ENCODE measurements at places on chromosomes 3 and 15.
A peak's percentile ranks its signal among the peaks of the same experiment; 100 is the strongest.

DNA sequence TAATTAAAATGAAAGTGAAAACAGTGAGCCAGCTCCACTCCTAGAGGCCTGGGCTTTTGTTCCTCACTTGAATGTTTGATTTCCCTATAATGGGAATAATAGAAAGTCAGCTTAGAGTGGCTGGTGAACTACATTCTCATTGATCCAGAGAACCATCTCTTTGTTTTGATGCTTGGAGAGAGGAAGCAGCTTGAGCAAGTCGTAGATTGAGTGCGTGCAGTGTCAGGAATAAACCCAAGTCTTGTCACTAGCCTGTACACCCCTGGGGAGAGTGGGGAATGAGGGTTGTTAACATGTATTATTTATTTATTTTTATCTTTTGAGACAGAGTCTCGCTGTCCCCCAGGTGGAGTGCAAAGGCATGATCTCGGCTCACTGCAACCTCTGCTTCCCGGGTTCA, 885 bp upstream of the LSG1 start:
- DNase-seq, result no peak

DNA sequence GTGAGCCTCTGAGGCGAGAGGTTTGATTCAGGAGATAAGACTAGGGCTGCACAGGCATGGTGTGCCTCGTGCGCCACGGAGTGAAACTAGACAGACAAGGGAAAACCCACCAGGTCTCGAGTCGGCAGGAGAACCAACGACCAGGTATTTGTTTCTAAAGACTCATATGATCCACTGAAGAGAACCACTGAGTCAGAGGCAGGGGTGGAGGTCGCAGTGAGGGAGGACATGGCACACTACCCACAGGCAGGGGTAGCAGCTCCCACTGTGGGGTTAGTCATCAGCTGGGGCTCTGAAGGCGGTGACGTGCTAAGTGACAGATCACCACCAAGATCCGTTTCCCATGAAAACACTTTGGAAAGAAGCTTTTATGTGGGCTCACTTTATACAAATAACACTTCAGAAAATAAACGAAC, 45.7 kb downstream of the CHSY1 start:
- DNase-seq, result no peak

DNA sequence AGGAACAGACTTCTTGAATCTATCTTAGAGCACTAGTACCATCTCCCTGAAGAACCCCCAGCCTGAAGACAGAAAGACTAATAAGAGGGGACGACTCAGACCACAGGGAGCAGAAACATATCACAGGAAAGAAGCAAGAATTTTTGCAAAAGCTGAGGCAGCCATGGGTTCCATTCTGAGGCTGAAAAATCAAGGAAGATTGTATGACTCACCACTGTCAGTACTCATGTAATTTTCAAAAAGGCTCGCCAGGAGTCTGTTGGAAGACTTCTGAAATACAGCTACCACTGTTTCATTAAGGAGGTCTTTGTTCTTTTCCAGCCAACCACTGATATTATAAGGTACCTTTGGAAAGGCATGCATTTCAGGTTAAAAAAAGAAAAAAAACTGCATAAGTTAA, 47.5 kb downstream of the MYH15 start:
- no peak for DNase-seq

- DNase-seq, result no peak
Observed at GRCh38 chr15:29736012-29736743, 86.1 kb downstream of the TJP1 start.

DNA sequence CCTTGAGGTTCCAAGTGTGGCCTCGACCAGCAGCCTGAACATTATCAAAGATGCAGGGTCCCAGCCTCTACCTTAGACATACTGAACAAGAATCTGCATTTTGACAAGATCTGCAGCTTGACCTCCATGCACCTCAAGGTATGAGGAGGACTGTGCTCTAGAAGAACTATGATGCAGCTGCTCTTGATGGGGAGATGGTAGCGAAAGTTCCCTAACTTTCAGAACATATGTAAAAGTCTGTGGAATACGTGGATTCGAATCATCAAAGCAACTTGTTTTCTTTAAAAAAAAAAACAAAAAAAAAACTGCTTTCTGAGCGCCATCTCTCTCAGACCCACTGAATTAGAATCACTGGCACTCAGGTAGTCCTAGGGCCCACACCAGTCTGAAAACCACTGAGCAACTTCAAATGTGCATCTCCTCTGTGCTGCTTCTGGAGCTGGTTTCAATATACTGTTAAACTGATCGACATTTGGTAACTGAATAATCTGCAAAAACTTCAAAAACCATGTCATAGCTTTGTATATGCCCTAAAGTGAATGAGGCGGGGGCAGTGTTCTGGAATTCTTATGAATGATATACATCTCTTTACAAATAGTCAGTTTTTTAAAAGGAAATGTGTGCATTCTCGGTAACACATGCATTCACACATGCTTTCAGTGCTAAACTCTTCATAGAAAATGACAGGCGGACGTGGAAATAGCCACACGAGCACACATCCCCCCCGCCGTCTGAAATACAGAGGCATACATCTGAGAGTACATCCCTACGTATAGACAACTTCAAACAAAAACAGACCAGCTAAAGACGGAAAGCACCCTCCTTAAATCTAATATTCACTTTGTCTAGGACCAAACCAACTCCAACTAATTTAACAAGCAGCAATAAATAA, 128.8 kb downstream of the FOXP1 start:
- no peak for DNase-seq

DNA sequence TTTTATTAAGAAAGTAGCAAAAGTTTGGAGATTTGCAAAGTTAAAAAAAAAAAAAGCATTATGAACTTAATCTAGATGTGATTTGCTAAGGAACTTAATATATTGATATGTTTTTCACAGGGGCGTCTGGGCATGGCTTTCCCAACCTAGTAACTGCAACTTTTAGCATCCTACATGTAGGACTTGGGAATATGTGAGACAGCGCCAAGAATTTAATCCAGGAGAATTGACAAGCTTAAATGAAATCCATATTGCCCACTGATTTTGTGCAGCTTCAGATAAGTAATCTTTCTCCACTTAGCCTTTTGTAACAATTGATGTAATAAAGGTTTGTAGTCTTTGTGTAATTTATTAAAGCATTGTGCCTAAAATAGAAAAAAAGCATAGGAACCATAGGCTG, 982 bp upstream of the GABPB1 start:
- no peak for DNase-seq

GRCh38 chr3:177597311-177598096, 400.2 kb upstream of the TBL1XR1 start:
- DNase-seq, result peak; percentile 95

DNA sequence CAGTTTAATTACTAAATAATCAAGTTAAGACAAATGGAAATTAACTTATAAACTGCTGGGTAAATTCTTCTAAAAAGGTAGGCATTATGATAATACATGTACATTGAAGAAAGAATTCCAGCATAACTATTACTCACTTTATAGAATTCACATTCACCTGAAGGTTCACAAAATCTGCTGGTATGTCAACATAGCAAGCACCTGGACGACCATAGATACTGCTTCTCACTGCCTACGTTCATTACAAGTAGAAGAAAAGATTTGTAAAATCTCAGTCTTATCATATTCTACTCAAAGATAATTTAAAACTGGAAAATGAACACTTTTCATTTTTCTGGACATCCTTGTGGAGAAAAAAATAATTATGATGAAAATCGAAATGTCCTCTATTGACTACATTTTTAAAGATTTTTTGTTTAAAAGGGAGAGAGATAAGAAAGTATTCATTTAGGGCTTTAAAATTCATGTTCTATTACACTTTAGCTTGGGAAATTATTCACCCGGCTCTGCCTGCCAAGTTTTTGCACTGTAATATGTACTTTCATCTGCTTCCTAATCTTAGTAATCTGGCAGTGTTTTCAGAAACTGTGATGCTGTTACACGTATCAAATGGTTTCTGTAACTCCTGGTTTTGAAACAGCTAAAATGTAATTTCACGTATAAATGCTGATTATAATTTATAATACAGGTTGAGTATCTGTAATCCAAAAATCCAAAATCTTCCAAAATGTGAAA, 16.1 kb downstream of the HACL1 start:
- no peak for DNase-seq

DNA sequence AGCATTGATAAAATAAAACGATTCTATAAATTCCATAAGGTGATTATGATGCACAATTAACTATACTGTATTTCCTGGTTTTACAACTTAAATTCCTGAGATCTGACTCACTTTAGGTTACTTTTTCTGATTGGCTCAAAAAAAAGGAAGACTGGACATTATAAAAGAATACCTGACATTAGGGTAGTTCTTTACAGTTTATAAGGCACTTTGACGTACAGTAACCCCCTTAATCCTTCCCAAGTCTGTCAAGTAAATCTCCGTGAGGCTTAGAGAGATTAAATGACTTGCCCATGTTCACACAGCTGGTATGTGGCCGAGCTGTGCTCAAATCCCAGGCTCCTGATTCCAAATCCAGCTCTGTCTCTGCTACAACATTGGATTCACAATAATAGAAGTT, 1.0 kb upstream of the SLTM start:
- no peak for DNase-seq

DNA sequence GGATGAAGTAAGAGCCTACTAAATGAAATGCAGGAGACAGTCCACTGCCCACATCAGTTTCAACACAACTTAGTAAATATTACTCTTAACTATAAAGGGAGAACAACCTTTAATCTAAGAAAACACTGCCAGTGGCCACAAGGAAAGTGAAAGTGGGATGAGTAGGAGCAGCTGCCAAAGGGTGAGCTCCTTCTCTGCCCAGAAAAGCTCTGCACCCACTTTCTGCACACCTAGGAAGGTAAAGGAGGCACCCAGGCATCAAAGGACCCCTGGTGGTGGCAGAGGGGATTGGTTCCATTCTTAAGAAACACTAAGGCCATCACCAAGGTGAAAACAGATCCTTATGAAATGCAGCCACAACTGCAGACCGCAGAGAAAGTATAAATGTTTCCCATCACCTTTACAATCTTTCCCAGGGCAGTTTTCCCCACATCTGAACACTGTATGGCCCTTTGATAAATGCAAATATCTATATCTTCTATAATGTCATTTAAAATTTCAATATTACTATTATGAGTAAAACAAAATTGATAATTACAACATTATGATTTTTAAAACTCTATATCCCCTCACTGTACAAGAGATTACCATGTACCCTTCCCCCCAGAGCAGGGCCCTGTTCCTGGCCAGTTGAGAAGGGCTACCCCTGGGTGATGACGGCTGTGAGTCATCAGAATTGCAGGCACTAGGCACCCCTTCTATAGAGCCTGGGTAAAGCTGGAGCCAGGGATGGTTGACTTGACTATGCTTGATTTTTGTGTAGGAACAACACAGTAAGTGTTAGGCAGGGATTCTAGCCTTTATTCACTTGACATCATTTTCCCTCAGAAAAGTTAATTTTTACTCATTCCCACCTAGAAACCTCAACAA, 92.0 kb downstream of the SNRK start:
- DNase-seq, result no peak

DNA sequence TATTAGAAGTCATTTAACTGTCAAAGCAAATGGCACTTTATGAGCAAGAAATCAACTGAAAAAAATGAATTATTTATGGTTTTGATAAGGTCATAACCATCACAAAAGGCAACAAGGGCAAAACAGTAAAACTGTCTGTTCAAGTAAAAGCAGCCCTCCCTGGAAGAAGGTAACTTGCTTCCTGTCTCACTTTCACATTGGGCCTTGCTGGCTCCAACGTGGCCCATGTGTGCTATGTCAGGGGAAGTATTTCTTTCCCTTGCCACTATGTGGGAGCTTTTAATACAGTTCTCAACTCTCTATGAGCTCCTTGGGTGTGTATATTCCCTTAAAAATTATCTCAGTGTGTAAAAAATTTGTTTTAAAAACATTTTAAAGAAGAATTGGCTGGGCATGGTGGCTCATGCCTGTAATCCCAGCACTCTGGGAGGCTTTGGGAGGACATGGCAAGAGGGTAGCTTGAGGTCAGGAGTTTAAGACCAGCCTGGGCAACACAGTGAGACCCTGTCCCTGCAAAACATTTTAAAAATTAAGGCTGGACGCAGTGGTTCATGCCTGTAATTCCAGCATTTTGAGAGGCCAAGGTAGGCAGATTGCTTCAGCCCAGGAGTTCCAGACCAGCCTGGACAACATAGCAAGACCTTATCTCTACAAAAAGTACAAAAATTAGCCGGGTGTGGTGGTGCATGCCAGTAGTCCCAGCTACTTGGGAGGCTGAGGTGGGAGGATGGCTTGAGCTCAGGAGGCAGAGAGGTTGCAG, 45.2 kb upstream of the TJP1 start:
- no peak for DNase-seq

GRCh38 chr15:74460298-74460697, 662 bp downstream of the UBL7 start:
- DNase-seq, result no peak

DNA sequence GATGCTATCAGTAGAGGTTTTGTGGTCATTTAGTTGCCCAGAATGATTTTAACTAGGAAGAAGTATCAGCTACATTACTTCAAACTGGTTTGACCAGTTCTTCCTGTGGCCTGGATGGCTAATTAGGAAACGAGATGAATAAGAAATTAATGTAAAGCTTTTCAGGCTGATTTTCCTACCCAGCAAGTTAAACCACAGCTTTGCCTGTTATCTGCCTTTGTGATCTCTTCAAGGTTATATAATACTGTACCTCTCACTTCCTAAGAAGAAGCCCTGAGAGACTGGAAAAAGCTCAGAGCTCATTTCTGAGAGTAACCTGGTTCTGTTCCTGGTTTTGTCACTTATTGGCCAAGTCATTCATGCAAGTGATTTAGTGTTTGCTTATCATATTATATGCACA, 782.2 kb upstream of the GOLIM4 start:
- peak; percentile 21 for DNase-seq

GRCh38 chr3:72763751-72764440, 84.3 kb downstream of the SHQ1 start:
- DNase-seq, result no peak

DNA sequence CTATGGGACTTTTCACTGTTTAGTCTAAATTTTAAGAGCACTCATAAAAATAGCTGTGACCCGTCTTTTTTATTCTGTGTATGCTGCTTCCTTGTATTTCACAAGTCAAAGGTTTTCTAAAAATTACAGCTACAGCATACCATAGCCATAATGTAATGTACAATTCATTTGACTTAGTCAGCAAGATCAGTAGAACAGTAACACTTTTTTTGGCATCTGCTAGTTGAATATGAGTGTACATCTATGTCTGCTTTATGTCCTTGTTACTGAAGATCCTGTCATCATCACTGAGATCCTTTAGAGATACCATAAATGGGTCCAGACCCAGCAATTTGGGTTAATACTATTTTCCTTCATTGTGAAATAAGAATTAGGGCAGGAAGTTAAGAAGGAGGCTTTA, 42.2 kb downstream of the CMSS1 start:
- DNase-seq, result no peak

DNA sequence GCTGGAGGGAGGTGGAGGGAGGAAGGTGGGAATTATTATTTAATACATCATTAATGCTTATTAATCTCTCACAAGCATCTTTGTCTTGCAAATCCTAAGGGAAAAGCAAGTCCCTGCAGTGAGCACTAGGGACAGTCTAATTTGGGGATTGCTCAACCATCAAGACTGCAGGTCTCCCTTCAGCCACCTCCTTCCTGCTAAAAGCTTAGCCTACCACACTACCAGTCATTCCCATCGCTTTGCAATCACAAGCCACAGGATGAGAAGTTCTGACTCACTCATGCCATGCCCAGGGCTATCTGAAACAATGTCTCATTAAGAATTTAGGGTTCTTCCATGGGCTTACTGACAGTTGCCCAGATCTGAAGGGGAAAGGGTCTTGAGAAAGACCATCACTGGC, 51.0 kb upstream of the EIF1B start:
- no peak for DNase-seq

- DNase-seq, result no peak
Observed at GRCh38 chr3:168472783-168473182, 377.1 kb upstream of the GOLIM4 start.
